ENCODE measurements at places on chromosomes 13 and 19.
A peak's percentile ranks its signal among the peaks of the same experiment; 100 is the strongest.

DNA sequence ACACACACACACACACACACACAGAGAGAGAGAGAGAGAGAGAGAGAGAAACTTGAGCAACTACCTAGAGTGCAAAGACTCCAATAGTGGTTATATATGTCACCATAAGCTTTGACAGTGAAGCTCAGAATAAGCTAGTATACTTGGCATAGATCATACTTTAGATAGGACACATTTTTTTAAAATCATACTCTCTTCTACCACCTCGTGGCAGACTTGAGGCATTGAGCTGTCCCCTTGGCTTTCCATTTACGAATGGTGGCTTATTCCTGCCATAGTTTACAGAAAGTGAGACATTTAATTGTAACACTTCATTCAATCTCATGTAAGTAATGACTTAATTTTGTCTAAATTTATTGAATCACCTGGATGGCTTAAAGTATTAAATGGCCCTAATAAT lies 108.2 kb downstream of the EDNRB start:
- peak; percentile 22 for DNase-seq

GRCh38 chr19:36093687-36094086 lies 17.3 kb upstream of the OVOL3 start:
- DNase-seq: no peak

GRCh38 chr13:30697996-30698401 lies 37.3 kb upstream of the ALOX5AP start:
- DNase-seq: no peak

DNA sequence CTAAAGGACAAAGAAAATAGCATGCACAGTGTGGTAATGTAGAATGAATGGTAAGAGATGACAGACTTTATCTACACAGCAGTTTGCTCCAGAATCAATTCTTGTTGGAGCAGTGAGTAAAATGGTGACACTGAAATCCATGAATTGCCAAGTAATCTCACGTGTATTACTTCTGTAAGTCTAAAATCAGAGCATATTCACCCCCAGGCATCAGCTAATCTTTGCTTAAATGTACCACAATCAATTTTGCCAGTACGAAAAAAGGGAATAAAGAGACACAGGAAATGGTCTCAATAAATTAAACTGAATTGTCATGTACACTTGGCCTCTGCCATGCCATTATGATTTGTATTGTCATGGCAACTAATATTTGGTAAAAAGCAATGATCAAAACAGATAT lies 294.2 kb downstream of the PCDH17 start:
- DNase-seq: no peak

- DNase-seq: no peak
These were observed 17.7 kb upstream of the UPF1 start for GRCh38 chr19:18814063-18814462.

GRCh38 chr13:50990818-50991506 lies 81.4 kb downstream of the RNASEH2B start:
- DNase-seq: no peak

DNA sequence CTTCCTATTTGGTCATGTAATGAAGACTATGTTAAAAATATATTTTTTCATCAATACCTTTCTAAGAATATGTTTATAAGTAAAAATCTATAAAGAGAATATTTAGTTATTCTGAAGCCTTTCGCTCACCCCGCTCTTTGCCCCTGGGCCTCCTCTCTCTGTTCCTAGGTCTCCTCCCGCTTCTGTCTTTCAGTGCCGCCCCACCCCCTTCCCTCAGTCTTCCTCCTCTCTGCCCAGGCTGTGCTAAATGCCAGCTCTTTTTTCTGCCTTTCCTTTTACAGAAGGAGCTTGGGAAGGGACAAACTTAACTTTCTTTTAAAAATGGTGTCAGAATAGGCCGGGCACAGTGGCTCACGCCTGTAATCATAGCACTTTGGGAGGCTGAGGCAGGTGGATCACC lies 22.8 kb downstream of the HIF3A start:
- no peak for DNase-seq

DNA sequence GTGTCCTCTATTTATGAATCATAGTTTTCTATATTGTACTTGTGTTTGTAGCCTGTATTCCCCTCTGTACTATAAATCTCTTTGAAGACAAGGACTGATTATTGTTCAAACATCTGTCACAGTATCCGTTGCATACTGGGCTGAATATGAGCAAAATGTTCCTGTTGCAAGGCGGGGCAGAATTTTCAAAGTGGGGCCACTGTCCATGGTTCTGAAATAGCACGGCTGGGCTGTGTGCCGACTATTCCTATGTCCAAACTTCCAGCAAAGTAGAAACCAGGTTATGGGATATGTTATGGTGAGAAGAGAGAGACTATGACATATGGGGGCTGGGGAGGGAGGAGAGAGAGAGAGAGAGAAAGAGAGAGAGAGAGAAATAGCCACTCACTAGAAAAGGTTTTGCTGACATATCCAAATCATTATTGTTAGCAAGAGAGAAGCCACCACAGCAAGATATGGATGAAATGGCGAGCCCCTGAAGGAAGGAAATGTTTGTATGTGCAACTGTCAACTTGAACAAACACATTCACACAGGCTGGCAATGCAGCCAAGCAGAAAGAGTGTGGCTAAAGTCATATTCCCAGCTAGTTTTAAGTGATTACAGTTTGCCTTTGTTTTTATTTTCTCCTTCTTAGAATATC lies 107.0 kb upstream of the GPR12 start:
- peak; percentile 8 for DNase-seq

DNA sequence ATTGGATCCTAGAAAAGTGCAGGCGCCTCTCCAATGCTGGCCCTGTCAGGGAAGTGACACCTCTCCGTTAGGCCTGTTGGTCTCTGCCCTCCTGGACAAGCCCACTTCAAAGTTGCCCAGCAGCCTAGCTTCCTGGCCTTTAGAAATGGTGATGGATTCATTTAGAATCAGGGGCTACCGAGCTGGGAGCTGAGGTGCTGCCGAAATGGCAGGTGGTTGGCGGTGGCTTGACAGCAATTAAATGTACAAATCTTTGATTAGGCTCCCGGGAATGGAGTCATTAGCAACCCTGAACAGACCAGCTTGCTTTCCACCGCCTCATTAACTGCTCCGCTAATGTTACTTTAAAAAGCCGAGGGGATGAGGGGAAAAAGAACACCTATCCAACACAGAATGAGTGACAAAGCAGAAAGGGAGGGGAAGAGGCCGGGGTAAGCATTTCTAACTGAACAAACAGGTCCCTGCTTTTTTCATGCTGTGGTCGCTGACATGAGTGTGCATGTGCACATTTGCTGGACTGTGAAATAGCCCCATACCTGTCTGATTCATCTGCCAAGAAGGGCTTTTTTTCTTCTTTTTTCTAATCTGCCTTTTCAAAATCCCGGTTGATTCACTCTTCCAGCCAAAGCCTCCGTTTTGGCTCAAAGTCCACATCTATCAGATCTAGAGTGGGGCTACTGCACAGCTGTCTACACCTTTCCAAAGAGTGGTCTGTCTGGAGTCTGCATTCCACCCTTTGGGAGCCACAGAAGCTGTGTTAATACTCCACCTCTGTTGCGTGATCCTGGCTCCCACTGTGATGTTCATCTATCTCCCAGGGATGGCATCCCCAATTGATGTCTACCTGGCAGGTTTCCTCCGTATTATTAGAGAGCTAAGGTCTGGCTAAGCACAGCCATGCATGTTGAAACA lies 431.9 kb downstream of the COG6 start:
- no peak for DNase-seq

DNA sequence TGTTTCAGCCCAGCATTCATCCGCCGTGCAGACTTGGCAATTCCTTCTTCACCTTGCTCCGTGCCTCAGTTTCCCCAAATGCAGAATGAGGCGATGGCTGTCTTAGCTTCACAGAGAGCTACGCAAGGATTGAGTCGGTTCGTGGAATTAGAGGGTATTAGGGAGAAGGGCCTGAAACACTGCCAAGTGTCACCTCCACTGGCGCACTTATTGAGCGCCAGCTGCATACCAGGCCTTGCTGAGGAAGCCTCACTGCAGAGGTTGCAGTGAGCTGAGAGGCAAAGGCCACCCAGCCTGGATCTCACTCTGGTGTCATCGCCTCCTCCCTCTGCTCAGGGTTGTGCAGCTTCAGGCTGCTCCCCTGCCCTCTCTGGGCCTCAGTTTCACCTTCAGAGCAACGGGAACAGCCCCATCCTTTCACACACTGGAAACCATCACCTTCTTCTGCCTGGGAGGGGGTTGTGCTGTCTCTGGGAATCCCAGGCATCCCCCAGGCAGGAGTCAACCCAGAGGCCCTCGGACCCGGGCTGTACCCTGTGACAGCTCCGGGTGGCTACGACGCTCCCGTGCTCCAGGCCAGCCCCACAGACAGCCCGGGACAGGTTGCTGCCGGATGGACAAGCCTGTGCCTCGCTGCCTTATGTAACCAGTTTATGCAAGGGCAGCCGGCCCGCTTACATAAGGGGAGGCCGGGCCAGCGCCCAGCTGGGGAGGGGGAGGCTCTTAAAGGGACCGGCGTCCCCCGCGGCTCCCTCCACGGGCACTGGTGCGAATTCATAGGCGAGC lies 31.9 kb downstream of the NFIC start:
- DNase-seq: no peak

DNA sequence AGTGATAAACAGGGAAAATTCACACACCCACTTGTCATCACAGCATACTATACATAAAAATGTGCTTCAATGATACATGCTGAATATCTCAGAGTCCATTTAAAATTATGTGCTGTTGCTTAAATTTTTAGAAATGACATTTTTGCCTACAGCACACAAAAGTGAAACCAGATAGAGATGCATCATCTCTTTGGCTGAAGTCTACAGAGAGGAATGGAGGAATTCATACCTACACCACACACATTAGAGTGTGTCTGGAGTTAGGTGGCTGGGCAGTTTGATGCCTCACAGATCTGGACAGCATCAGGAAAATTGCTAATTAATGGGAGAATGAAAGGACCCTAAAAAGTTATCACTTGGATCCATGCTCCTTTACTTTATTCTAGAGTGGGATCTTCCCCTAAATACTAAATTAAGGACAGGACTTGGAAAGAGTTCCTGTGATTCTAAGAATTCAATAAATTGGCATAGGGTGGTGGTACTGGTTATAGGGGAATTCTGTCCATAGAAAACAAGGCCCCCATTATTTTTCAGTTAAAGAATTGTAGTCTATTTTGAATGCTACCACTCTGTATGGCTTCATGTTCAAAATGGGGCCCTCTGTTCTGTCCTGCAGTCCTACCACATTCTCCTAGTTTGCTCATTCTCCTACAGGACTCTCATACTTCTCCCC lies 41.3 kb downstream of the RCBTB2 start:
- no peak for DNase-seq

DNA sequence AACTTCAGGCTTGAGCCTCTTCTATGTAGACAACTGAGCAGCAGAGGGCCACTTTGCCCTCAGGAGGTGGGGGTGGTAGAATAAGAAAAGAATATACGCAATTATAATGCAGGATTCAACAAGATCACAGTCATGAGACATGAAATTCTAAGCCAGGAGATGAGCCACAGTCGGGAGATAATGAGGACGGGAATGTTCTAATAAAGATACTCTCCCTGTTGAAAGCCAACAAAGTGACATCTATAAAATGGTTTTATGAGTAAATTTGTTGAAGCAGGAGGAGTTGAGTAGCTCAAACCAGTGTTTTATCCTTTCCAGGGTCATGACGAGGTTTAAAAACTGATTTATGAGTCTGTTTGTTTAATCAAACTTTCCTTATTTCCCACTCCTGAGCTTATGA lies 152.0 kb upstream of the SERP2 start:
- DNase-seq: no peak

DNA sequence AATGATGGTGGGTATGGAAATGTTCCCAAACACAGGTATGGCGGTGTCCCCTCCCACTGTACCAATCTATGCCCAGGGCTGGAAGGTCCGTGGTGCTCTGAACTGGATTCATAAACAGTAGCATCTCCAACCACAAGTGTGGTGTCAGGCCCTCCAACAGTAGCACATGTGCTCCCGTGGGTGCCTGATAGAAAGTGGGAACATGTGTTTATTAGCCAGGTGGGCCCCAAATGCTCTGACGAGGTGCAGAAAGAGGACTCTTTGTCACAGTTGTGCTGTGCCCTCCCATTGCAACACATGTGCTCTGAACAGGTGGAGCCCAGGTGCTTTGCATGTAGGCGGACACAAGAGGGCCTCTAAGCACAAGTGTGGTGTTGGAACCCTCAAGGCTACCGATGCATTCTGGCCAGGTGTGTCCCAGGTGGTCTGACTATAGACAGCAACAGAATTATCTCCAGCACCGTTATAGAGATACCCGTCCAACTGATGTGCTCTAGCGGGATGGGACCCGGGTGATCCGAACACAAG lies 75.4 kb upstream of the ZNF30 start:
- no peak for DNase-seq

DNA sequence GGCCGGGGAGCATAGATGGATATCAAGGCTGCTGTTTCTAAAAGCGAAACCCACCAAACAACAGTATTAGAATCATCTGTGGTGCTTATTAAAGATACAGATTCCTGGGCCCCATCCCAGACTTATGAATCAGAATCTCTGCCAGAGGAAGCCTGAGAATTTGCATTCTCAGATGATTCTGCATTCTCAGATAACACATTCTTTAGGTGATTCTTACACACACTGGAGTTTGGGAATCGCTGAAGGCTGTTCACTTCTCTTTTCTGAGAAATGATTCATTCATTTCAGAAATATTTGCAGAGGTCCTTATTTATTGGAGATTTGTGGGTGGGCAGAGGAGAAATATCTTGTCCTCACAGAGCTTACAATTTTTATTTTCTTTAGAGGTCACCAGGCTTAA lies 24.4 kb downstream of the ALOX5AP start:
- DNase-seq: no peak

DNA sequence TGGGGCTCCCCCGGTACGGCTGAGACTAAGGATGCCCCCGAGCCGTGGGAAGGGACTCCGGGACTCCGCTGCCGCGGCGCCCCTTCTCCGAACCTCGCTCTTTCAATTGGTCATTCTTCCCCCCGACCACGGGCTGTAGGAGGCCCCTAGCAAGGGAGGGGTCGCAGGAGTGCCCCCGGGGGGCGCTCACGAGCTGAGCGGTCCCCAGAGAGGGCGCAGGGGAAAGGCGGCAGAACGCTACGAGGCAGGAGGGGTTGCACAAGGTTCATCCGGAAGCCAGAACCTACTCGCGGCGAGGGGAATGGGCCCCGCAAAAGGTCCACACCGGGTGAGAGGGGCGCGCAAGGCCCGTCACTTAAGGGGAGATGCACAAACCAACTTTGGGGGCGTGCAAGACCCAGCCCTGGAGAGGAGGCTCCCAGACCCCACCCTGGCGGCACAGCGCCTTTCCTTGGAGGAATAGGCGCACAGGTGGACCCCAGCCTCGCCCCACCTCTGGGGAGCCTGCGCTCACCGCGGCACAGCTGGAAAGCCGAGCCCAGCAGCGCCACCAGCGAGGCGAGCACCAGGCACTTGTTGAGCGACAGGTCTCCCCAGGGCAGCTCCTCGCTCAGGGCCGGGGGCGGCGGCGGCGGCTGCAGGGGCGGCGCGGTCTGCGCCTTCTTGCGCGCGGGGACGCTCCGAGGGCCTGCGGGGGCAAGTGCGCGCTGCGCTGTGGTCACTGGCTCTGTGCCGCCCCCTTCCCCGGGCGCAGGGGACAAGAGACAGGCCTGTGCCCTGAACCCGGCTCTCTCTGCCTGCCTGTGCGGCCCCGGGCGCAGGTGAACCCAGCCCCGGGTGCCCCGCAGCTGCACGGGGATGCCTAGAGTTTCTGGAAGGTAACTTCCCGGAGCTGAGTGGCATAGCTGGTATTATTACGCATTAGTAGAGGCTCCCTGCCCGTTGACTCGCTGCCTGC lies 2.8 kb downstream of the JSRP1 start:
- DNase-seq: no peak
